CD4-positive, alpha-beta memory T cell (primary cell): ENCODE measurements at places on chromosomes 16 and 17. TPM values are rescaled to one million over a fixed set of nuclear protein-coding genes. Genes with fewer than 3 reads are reported as not detected.

WNK4 gene
- total RNA-seq, result 0.41 TPM

GRCh38 chr16:53881371-53881770 lies 177.4 kb downstream of the FTO start:
- no peaks in the 10 kb centered on the region for H3K27me3 ChIP-seq
- no peak overlapping the region for H3K4me3 ChIP-seq
- no peaks in the 10 kb centered on the region for H3K36me3 ChIP-seq
- DNase-seq, result no peak

GRCh38 chr16:57190136-57190535 lies 4.0 kb downstream of the RSPRY1 start:
- no peak for DNase-seq
- no peaks in the 10 kb centered on the region for H3K36me3 ChIP-seq
- H3K4me3 ChIP-seq, result no peak overlapping the region
- H3K27ac ChIP-seq, result no peak overlapping the region
- peaks cover 25% of the 10 kb centered on the region for H3K4me1 ChIP-seq

DNA sequence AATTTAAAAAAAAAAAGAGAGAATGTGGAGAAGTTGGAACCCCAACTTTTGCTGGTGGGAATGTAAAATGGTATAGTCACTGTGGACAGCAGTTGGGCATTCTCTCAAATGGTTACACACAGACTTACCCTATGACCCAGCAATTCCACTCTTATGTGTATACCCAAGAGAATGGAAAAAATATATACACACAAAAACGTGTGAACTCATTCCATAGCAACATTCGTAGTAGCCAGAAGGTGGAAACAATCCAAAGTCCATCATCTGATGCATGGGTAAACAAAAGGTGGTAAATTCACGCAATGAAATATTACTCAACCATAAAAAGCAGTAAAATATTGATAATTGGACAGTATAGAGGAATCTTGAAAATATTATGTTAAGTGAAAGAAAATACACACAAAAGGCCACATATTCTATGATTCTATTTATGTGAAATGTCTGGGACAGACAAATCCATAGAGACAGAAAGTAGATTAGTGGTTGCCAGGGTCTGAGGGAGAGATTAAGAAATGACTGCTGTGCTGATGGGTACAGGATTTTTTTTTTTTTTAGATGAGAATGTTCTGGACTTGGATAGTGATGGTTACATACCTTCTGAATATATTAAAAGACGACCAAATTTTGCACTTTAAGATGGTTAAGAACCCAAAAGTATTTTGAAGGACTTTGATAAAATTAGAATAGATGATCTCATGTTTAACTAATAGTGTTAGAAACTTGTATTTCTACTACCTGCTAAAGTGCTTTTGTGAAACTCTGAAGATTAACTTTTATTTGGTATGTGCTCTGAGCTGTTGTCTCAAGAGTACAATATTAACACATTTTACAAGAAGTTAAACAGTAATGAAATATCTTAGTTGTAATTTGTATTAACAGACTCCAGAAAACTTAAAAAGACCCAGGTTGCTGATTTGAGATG lies 60.9 kb downstream of the MRTFB start:
- H3K36me3 ChIP-seq, result no peaks in the 10 kb centered on the region
- DNase-seq, result no peak
- H3K4me3 ChIP-seq, result no peak overlapping the region
- H3K4me1 ChIP-seq, result no peaks in the 10 kb centered on the region
- no peak overlapping the region for H3K27ac ChIP-seq

LLGL1 gene
- 19.9 TPM for total RNA-seq

DNA sequence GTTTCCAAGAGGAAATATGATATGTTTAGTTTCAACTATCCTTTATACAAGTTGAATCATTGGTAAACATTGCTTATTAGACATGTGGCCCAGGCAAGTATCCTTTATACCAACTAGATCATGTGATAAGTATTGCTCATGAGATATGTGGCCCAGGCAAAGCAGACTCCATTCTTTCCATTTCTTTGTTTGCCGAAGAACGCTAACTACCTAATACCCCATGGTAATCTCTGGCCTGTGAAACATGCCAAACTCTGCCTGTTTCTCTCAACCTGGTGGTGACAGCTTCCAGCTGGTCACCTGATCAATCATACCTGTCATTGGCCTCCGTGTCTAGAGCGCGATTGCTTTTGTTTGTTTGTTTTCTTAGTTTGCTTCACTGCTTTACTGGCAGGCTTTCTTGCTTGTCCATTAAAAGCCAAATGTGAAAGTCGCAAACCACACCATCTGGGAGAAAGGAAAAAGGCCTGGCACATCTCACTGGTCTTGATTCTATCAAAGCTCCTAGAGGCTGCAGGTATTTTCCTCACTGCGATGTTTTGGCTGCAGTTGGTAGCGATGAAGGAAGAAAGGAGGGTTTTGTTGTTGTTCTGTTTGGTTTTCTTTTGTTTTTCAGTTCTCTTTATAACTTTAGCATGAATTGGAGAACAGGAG lies 686.2 kb downstream of the KCNJ2 start:
- no peaks in the 10 kb centered on the region for H3K36me3 ChIP-seq
- no peaks in the 10 kb centered on the region for H3K4me1 ChIP-seq
- no peak overlapping the region for H3K4me3 ChIP-seq
- no peaks in the 10 kb centered on the region for H3K27me3 ChIP-seq
- DNase-seq, result no peak

DNA sequence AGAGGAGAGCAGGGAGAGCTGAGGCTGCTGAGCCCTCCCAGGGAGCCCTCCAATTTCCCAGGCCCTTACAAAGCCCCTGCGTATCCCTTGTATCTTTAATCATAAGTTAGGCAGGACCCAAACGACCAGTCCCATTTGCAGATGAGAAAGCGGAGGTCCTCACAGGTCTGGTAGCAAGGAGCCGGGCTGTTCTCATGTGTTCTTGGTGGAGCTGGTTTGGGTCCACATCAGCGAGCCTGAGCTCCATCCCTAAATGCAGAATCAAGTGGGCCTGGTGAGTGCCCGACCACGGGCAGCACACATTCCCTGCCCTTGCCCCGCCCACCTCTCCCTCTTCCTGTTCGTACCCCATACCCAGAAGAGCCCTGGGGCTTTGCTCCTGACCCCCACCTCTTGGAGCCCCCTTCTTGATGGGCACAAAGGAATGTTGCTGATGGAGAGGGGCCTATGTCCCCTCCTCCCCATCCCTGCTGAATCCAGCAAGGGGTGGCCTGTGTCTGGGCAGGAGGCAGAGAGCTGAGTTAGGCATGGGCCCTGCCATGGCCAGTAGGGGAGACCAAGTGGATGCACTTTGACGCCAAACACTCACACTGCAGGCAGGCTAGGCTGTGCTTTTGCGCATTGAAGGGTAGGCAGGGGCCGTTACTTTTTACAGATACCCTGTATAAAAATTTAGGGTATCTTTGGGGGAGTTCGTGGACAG lies 18.3 kb upstream of the ADCY7 start:
- no peak overlapping the region for H3K4me3 ChIP-seq
- H3K27me3 ChIP-seq, result no peaks in the 10 kb centered on the region
- H3K4me1 ChIP-seq, result peaks cover 15% of the 10 kb centered on the region
- no peak overlapping the region for H3K27ac ChIP-seq
- DNase-seq, result no peak
